GM12892 (cell line): ENCODE measurements at places on chromosomes 2 and 18.

- DNase-seq, result no peak
Observed at GRCh38 chr2:8582651-8583399, 99.0 kb upstream of the ID2 start.

GRCh38 chr2:124480958-124481357 is 455.9 kb downstream of the CNTNAP5 start:
- DNase-seq, result no peak

DNA sequence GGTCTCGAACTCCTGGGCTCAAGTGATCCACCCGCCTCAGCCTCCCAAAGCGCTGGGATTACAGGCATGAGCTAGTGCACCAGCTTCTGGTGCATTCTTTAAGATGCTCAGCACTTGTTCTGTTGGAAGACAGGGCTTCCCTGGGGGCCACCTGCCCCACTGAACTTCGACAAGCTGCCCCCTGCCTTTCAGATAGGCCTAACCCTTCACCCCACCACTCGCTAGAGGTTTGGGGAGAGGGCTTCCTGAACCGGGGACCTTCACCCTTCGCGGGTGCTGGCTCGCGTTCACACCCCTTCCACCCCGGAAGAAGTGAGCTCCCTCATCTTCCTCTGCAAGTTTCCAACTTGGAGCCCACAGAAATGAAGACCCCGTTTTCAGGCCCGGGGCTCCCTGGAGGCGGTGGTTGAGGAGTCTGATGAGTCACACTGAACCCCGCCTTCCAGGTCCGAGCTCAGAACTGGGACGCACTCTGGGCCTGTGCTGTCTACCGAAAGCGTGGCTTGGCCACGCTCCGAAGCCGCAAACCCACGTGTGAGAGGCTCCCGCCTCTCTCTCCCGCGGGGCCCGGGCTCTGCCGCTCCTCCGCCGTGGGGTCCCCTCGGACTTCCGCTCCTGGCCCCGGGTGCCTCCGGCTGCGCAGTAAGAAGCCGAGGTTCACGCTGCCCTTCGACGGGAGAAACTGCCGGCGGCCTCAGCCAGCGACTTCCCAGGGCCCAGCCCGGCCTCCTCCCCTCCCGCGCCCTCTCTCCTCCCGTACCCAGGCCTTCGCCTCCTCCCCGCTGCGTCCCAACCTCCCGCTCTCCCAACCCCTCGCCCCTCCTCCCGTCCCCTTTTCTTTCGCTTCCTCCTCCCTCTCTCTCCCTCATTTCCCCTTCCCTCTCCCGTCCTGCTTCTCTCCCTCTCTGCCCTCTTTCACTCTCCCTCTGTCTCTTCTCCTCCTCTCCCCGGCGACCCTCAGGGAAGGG is 47.5 kb upstream of the SP3 start:
- DNase-seq, result peak; percentile 56

DNA sequence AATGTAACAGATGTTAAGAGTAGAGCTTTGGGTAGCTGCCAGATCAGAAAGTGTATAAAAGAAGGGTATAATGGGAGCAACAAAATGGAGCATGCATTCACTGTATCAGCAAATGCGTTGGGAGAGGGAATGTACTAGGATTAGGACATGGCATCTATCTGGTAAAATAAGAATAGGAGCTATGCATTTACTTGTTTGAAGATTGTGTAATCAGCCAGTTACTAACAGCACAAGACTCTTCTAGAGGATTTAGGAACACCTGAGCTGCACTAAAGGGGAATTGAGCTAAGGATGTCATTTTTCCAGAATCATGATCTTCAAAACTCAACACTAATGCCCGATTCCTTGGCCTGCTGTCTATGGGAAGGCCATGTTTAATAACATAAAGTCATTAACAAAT is 394.2 kb upstream of the TNP1 start:
- DNase-seq, result no peak

GRCh38 chr2:216555274-216555673 is 56.6 kb downstream of the RPL37A start:
- no peak for DNase-seq

DNA sequence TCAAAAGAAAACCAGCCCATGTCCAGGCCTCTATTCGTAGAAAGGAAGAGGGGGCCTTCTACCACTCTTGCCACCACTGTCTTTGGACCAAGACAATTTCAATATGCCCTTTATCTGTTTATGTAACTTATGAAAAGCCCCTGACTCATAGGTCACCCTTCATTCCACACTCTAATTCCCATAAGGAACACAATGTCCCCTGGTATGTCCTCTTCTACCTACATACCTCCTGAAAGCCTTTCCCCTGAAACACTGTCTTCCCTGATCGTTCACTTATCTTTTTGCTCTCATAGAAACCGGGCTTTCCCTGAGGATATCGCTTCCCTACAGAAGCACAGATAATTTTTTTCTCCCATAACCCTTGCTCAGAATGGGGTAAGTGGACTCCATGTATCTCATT is 13.3 kb downstream of the EIF2AK3 start:
- DNase-seq, result no peak
